SK-N-DZ (cell line): ENCODE measurements at places on chromosomes 1 and 21.
A peak's percentile ranks its signal among the peaks of the same experiment; 100 is the strongest.

GRCh38 chr1:233790662-233791371, 113.7 kb upstream of the SLC35F3 start:
- DNase-seq, result peak; percentile 59

- no peak for DNase-seq
Observed at GRCh38 chr1:182281541-182281940, 110.0 kb downstream of the GLUL start.

DNA sequence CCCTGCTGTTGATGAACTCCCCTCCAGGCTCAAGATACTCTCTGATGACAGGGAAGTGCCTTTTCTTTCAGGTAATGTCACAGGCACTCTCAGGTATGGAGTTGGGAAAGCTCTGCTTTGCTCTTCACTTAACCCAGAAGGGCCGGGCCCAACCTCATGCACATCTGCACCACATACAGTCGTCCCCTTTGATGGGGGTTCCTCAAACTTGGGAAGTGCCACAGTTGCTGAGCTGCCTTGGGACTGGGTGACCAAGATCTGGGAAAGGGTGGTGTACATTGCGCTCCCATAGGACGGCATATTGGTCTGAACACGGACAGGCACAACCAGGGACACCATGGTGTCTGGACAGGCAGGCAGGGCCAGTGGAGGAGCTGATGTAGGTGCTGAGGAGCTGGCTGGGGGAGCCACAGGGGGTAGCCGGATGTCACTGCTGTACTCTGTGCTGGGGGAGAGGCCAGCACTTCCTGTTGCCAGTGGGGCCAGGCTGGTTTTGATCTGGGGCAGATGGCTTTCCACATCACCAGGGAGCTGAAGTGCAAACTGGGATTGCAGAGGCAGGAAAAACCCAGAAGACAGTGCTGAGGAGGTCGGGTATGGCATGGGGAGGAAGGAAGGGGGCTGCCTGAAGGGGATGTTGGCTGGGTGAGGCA, 96.2 kb upstream of the EDN2 start:
- no peak for DNase-seq

DNA sequence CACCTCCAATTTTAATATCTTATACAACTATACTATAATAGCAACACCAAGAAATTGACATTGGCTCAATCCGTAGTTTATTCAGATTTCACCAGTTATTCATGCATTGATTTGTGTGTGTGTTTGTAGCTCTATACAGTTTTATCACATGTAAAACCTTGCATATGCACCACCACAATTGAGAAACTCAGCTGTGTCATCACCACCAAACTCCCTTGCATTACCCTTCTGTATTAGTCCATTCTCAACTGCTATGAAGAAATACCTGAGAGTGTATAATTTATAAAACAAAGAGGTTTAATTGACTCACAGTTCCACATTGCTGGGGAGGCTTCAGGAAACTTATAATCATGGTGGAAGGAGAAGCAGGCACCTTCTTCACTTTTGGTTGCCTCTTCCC, 162.1 kb downstream of the PATJ start:
- no peak for DNase-seq

- no peak for DNase-seq
Observed at GRCh38 chr21:35724156-35724555, 336.2 kb downstream of the SETD4 start.

DNA sequence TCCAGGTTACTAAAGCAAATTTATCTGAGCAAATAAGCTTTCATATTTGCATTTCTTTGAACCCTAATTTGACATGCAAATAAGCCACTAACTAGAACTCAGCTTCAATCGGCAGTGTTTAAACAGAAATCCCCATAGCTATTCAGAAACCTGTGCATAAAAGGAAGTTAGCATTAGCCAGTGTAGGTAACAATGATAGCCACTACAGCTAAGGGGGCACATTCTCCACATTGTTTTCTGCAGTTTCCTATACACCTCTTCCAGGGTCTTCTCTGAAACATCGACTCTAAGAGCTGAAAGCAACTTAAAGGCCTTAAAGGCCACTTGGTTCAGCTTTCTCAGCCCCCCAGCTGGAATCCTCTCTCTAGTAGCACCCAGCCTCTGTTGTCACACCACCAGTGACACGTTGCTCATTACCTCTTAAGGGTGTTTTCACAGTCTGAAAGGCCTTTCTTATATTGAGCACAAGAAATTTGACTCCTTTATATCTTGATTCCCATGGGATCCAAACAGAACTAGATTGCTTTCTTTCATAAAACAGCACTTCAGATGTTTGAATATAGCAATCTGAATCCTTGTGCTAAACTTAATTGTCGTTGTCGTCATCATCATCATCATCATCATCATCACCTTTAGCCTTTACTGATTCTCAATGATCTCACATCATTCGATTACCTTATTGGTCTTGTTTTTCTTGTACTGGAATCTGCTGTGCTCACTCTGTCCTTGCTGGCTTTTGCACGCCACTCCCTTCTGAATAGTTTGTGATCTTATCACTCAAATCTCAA, 93.9 kb upstream of the DAB1 start:
- DNase-seq, result no peak

- DNase-seq, result no peak
Observed at GRCh38 chr1:39333296-39333695, 128.8 kb downstream of the MACF1 start.

DNA sequence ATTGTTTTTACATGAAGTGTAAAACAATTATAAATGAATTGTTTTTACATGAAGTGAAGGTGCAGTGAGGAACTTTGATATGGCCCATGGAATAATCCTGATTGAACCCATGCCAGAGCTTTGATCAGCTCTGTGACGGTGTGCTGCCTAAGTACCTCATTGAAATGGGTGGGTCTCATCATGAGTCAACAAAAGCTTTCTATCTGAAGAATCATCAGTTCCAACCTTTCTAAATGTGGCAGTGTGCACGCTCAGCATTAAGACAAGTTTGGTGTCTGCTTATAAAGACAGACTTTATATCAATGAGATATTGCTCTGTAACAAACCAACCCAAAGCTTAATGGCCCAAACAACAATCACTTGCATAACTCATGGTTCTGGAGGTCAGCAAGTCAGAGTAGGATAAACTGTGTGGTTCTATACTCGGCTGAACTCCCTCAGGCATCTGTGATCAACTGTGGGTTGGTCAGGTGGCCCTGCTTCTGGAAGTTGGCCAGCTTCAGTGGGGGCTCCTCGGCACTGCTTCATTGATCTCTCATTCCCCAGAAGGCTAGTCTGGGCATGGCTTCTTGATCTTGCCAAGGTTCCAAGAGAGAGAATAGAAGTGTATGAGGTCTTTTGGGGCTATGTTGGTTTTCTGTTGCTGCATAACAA, 258.0 kb downstream of the LTN1 start:
- DNase-seq, result no peak

GRCh38 chr1:29256394-29256793, 20.1 kb downstream of the PTPRU start:
- DNase-seq, result no peak

DNA sequence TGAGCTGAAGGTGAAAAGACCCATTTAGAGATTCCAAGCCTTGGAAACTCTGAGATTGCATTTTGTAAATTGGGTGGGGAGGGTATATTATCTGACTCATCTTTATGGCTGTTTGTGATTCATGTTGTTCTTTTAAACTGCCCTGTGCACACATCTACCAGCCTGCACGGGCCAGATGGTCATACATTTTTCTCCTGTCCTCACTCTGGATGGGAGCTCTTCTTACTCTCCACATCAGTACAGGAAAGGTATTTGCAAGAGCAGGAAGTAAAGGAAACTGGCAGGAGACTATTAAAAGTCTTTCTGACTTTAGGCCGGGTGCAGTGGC, 14.3 kb upstream of the NMNAT2 start:
- no peak for DNase-seq

DNA sequence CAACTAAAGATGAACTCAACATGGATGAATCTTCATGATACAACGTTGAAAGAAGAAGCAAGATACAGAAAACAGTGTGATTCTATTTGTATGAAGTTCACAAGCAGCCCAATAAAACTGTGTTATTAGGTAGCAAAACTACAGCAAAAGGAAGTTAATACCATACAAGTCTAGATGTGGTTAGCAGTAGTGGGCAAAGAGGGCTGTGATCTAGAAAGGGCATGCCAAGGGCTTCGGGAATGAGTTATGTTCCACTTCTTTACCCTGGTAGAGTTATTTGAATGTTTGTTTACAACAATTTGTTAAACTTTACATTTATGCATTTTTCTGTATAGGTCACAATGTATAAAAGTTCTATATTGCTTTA, 9.2 kb downstream of the TNFRSF9 start:
- no peak for DNase-seq

DNA sequence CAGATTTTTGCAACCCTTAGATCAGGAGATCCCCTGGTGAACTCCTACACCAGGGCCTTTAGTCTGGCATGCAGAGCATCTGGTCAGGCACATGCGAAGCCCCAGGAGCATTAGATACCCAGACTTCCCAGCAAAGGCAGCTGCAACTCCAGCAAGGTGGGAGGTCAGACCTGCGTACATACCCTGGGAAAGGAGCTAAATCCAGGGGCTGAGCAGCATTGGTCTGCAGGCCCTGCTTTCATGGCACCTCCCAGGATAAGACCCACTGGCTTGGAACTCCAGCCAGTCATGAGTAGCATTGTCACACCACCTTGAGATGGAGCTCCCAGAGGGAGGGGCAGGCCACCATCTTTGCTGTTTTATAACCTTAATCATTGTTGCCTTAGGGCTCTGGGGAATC, 92.3 kb downstream of the KCNT2 start:
- no peak for DNase-seq

GRCh38 chr1:230549625-230550024, 92.7 kb upstream of the COG2 start:
- no peak for DNase-seq

GRCh38 chr1:172162236-172162635, 258.2 kb upstream of the C1orf105 start:
- no peak for DNase-seq

DNA sequence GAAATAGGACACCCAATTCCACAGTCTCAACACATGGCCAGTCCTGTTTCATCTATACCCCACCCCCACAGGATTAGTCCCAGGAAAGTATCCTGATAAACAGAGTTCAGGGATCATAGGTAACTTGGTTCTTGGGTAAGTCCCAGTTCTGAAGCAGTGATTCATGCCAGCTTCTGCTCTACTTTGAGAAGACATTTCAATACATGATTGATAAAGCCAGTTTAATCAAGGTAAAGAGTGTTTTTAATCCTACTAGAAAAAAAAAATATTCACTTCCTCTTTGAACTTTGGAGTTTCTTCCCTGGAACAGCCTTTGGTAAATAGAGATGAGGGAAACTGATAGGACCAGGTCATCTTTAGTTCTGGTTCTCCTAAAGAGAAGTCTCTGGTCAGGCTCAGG, 142.4 kb downstream of the TLR5 start:
- no peak for DNase-seq

- DNase-seq, result no peak
Observed at GRCh38 chr1:113662101-113662500, 97.2 kb downstream of the PHTF1 start.

DNA sequence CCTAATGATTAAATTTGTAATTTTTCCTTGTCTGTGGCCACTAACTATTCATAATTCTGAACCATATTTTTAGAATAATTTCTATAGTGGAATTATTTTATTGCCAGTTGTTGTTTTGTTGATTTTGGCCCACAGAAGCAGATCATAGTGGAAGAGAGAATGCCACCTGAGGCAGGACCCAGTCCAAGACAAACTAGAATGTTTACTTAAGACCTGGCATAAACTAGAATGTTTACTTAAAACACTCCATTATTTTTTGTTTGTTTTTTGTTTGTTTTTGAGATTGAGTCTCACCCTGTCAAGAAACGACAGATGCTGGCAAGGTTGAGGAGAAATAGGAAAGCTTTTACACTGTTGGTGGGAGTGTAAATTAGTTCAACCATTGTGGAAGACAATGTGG, 310.2 kb downstream of the MRPL39 start:
- no peak for DNase-seq

- no peak for DNase-seq
Observed at GRCh38 chr1:46394872-46395465, 852 bp downstream of the FAAH start.

DNA sequence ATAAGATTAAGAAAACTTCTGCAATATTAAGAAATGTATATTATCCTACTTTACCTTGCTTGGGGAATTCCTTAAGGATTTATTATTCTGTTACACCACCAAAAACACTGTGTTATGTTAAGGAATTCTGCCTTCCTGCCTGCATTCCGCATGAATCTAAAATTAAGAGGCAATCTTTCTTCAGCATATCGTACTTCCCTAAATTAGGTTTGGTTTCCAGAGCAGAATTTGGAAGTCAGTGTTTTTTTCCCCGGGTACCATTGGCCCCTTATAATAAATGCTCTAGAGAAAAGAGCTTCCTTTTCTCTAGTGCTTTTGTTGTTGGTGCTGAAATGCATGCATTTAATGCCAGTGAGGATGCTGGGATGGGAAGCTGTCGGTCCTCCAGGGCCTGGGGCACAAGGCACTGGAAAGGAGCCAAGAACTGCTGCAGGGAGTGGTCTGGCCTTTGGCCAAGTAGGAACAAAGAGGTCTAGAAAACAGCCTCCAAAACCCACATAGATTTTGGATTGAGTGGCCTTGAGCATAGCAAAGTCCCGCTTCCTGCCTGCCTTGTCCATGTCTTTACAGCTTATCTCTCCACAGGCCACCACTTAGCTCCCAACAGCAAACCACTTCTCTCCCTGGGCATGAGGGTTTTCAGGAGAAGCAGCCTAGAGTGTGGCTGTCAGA, 69.9 kb downstream of the RRAGC start:
- DNase-seq, result no peak

DNA sequence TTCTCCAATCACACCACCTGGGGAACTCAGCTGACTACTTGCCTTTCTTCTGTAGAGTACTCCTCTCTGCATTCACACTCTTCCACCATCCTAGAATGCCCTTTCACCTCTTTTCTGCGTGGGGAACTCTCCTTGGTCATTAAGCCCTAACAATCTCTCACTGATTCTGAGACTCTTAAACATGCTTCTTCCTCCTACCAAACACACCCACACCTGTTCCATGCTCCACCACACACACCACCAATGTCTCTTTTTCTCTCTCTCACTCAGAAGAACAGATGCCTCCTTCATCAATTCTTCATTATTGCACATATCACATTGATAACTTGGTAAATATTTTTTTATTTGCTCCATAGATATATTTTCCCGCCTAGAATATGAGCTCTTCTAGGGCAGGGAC, 53.6 kb downstream of the WARS2 start:
- DNase-seq, result no peak
